ENCODE measurements at places on chromosomes 4 and X.

DNA sequence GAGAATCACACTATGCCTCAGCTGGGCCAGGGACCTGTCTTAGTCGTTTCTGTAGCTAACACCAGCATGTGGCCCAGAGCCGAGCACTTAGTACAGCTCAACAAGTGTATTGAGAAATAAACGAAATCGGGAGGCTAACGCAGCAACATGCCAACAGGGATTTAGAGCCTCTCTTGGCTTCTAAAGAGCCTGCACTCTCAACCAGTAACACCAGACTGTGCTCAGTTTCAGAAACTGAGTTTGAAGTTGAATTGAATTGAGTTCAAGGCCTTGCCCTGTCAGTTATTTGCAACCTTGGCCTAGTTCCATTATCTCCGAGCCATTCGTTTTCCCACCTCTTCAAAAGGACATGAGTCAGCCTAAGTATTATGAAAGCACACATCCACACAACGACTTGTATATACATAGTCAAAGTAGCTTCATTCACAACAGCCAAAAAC, 71.3 kb upstream of the LDB2 start:
- DNase-seq = no peak

- peak; percentile 6 for DNase-seq
These were observed 347.8 kb downstream of the GRID2 start for GRCh38 chr4:92651536-92651935.

DNA sequence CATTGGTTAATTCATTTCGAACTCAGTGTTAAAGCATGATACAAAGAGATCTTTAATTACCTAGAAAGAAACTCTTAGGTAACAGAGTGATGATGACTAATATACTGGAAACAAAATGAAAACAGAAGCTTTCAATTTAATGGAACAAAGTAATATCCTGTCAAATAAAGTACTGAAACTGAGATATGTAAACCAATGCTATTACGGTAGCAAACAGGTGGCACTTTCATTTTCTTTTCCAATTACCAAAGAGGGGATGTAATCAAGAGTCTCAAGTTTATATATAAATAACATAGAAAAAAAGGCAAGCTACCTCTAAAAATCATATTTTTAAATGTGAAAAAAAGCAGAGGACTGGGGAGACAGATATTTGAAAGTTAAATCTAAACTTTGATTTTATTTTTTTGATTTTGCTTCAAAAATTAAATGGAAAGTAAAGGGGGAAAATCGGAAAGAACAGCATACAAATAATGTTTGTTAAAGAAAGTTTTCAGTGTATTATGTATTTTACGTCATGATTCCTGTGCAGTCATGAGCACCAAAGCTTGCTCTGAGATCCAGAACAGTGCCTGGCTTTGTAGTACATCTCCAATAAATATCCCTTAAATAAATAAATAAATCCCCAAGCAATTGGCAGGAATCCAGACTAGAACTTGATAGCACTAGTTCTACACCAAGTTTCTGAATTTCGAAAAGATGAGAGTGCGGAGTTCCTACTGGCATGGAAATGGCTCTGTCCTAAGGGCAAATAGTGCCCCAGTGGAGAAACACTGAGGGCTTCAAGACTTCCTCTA, 25.0 kb upstream of the RAPGEF2 start:
- peak; percentile 82 for DNase-seq

DNA sequence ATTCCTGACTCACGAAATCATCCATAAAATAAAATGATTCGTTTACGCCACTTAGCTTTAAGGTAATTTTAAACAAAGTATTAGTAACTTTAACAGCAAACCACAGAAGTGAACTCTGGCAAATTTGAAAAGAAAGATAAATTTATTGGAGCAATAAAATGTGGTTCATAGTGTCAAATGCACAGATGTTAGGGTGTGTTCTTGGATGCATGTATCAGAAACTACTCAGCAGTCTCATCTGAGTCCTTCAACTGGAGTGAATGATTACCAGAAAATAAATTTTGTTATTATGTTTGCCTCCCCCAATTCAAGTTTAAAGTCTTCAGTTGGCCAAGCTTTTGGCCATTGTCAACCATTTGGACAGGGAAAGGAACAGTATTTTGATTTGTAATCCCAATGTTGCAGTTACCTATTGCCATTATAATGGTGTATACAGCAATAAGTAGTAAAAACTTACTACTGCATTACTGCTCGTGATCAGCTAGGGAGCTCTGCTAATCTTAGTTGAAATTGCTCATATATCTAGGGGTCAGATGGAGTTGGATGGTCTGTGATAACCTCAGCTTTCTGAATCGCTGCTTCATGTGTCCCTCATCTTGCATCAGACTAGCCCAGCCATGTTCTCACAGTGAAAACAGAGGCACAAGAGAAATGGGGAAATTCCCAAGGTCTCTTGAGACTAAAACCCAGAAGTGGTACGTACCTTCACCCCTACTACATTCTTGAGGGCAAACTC, 254.6 kb upstream of the KCNIP4 start:
- no peak for DNase-seq

DNA sequence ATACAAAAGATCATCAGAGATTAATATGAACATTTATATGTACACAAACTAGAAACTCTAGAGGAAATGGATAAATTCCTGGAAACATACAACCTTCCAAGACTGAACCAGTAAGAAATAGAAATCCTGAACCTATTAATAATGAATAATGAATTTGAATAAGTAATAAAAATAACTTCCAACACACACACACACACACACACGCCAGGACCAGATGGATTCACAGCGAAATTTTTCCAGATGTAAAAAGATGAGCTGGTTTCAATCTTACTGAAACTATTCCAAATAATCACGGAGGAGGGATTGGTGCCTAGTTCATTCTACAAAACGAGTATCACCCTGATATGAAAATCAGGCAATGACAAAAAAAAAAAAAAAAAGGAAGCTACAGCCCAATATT, 1095.0 kb downstream of the FAT4 start:
- DNase-seq = no peak
